Stimulated activated CD4-positive, alpha-beta T cell treated with anti-CD3 and anti-CD28 coated beads, TNF-alpha, amount 100 ng/mL, for 4 hours (primary cell): ENCODE measurements at places on chromosomes 4 and X.

DNA sequence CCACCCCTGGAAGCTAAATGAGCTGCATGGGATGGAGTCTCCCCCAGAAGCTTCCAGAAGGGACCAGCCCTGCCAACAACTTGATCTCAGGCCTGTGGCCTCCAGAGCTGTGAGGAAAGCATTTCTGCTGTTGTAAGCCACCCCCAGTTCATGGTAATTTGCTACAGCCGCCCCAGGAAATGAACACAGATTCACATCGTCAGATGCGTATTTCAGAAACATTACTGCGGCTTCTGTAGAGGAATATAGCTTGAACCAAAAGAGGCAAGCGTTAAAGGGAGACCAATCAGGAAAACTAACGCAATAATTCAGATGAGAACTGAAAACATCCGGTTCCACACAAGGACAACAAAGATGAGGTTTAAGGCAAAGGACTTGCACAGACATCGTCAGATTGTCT, 128.4 kb upstream of the TBL1X start:
- DNase-seq = no peak

DNA sequence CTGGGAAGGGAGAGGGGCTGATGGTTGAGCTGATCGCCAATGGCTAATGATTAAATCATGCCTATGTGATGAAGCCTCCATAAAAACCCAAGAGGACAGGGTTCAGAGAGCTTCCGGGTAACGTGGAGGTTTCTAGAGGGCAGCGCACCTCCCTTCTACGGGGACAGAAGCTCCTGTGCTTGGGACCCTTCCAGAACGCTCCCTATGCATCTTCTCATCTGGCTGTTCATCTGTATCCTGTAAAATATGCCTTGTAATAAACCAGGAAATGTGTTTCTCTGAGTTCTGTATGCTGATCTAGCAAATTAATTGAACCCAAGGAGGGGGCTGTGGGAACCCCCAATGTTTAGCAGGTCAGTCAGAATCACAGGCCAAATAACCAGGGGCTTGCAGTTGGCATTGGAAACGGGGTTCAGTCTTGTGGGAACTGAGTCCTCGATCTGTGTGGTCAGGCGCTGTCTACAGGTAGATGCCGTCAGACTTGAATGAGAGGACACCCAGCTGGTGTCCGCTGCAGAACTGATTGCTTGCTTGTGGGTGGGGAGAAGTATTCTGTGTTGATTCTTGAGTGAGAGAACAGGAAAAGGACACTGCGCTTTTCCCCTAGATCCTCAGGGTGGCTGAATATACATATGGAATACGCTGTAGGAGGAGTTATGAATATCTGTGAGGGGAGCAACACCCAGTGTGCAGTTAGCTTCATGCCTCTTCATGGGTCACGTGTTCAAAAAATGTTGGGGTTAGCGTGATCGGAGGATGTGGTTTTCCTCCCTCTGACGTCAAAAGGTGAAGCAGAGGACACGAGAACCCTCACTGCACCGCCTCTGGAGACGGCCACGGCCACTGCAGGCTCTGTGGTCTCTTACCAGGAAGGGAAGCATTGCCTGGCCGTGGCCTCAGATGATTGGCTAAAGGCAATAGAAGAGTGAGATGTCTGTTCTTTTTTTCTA, 29.2 kb downstream of the HTT-AS start:
- peak; percentile 23 for DNase-seq

GRCh38 chr4:147790412-147790811, 58.5 kb downstream of the ARHGAP10 start:
- no peak for DNase-seq

- DNase-seq = no peak
Measured at GRCh38 chrX:133881893-133882292, 103.5 kb downstream of the GPC3 start.

- no peak for DNase-seq
Measured at GRCh38 chr4:3124070-3124767, 49.7 kb downstream of the HTT start.

DNA sequence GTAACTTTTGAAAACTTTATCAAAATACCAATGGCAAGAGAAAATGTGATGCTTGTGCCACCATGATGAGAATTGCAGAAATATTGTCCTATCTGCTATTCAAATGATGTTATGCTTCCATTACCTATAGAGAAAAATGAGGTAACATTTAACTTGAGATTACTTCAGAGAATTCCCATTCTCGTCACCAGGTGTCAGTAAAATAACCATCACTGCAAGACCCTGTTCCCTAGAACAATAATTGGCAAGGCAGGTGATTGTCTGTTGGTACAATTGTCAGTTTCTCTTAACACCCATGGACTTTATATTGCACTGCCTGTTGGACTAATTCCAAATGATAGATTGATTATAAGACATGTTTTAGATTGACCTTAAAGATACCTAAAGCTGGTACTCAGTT, 179.9 kb downstream of the GABRG1 start:
- DNase-seq = no peak

GRCh38 chrX:154360155-154360713, 14.2 kb downstream of the FLNA start:
- no peak for DNase-seq

DNA sequence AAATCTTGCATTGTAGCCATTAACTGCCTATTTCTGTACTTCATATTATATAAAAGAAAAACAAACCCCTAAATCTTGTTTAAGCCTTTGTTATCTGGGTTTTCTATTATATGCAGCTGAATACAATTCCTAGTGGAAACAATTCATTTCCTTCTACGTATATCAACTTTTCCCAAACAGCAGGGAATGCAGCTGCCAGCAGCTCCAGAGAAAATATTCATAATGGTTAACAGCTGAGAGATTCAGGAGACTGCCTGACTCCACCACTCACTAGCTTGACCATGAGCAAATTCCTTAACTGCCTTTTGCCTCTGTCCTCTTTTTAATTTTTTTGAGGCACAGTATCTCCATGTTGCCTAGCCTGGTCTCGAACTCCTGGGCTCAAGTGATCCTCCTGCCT, 146.2 kb downstream of the SPATA18 start:
- DNase-seq = no peak

- DNase-seq = no peak
Measured at GRCh38 chr4:128107766-128108165, 46.7 kb downstream of the LARP1B start.

- no peak for DNase-seq
Measured at GRCh38 chr4:110612631-110613269, 10.1 kb downstream of the PITX2 start.

GRCh38 chr4:40143926-40144508, 52.8 kb upstream of the RHOH start:
- DNase-seq = no peak

DNA sequence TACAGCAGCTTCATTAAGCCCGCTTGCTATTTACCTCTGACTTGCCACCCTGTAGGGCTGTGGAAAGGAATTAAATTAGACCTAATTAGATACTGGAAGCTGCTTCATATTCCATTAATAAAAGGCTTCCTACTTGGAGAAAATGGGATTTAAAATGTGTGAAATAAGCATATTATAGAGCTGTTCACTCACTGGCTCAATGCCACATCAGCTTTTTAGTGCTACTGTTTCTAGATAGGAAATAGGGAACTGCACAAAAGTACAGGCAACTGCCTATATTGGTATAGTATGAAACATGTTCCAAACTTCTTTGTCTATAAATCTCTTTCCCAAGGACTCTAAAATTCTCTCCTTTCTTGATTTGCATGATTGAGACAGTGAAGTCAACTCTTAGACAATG, 407.9 kb upstream of the AADAT start:
- no peak for DNase-seq

DNA sequence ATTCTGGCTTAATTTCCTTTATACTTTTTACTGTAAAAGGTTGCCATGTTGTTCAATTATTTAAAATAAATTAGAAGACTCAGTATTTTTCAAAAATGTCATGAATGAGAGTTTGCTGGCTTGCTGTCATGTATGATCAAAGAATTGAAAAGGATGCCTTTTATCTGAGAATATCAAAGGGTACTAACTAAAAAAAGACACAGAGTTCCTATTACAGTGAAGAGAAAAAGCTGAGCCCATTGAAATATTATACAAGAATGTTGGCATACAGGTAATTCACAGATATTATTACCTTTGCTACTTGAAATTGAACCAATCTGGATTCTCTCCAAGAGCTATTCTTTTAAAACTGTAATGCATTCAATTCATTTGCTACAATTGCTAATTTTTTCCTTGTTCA, 200.0 kb downstream of the PPP3CA start:
- no peak for DNase-seq

DNA sequence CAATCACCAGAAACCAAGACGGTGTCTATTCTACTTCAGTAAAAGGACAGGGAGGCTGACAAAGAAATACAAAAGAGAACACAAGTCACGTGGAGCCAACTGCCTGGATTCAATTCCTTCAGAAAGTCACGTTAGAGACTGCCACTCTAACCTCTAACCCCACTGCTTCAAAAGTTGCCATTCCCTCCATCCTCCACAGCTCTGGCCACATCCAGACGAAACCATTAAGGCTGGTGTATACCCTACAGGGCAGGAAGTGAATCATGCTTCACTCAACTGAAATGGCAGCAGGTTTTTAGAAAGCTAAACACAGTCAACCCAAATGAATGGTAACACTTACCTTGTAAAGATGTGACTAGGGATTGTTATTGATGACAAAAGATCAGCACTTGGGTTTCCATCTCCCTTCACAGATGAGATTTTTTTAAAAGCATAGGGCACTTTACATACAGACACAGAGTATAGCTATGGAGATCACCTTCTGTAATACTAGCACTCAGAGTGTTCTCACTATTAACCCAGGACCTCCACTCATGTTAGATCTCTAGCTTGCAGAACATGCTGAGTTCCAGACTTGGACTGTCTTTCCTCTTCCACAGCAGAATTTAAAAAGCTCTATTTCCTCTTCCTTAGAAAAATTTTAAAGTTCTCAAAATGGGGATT, 37.4 kb downstream of the MAML3 start:
- DNase-seq = no peak

GRCh38 chr4:153326513-153326912, 18.0 kb upstream of the MND1 start:
- no peak for DNase-seq

DNA sequence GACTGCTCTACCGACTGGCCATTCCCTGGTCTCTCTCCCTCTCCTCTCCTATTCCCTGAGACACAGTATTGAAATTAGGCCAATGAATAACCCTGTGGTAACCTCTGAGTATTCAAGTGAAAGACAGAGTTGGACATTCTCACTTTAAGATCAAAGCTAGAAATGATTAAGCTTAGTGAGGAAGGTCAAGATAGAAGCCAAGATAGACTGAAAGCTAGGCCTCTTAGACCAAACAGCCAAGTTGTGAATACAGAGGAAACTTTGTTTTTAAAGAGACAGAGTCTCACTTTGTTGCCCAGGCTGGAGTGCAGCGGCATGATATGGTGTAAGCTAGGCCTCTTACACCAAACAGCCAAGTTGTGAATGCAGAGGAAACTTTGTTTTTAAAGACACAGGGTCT, 64.6 kb downstream of the KDM6A start:
- no peak for DNase-seq

DNA sequence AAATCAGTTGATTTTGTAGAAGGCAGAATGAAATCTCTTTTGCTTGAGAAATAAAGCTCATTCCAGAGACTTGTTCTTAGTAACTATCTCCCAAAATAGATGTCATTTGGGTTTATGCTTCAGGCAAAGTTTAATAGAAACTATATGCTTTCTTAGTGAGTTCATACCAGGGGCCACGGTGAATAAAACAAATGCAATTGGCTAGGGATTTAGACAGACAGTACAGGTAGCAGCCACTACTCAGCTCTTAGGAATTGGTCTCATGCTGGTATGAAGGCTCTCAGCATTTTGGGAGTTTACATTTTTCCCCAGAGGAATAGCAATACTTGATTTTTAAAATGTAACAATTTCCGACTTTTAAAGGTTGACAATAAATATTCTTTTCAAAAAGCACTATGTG, 27.0 kb downstream of the GYPA start:
- no peak for DNase-seq

GRCh38 chr4:151659601-151660364, 101.0 kb downstream of the GATB start:
- no peak for DNase-seq

- DNase-seq = no peak
Measured at GRCh38 chr4:51960486-51960885, 59.7 kb downstream of the LRRC66 start.

GRCh38 chr4:88725986-88726385, 28.4 kb upstream of the NAP1L5 start:
- no peak for DNase-seq

DNA sequence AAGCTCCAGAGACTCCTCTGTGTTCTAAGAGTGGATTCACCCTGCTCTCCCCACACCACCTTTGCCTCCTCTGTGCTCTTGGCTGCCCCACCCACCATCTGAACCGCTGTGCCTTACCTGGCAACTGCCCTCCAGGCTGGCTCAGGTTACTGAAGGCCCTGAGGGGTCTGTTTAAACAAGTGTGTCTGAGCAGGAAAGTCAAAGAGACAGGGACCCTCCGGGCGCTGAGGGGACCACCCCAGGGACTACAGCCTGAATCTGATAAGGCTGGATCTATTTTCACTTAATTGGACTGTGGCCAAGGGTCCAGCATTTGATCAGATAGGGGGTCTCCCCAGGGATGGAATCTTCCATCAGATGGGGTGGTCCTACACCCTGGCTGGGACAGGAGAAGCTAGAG, 10.4 kb upstream of the MSX1 start:
- DNase-seq = no peak

GRCh38 chrX:156003486-156004185, 6.1 kb downstream of the IL9R start:
- DNase-seq = no peak

DNA sequence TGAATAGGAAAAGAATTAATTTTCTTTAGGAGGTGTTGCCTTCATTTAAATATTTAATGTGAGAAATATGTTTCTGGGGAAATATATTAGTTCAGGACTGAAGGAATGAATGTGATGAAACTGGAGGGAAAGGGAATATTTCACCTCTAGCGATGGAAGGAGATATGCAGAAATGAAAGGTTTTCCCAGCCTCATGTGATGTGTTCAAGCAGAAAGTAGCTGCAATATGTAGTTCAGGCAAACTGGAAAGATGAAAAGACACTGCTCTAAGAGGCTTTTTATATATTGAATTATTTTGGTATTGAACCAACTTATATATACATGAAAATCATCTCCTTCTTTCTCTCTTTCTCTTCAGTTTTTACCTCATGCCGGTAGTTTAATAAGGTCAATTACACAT, 3.4 kb downstream of the GRID2 start:
- DNase-seq = no peak

DNA sequence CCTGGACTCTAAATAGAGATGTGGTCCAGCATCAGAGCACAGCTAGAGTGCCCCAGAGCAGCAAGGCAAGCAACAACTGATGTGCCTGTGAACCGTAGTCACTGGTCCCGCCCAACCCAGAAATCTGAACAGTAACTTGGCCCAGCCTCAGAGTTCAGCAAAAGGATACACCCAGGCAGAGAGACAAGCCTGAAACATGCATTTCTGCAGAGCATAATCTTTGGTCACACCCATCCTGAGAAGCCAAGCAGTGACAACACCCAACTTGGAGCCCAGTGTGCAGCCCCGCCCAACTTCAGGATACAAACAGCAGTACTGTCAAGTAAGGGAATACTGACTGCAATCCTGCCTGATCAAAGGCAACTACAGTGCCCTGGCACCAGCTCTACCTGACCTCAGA, 78.9 kb downstream of the CCDC160 start:
- no peak for DNase-seq

GRCh38 chr4:148057516-148057915, 325.6 kb downstream of the ARHGAP10 start:
- no peak for DNase-seq

GRCh38 chr4:114860786-114861185, 252.6 kb downstream of the NDST4 start:
- no peak for DNase-seq

- no peak for DNase-seq
Measured at GRCh38 chr4:111952688-111953087, 192.6 kb upstream of the FAM241A start.

- no peak for DNase-seq
Measured at GRCh38 chr4:101184668-101185067, 162.7 kb downstream of the PPP3CA start.
